ENCODE measurements at places on chromosomes 7 and 10.

DNA sequence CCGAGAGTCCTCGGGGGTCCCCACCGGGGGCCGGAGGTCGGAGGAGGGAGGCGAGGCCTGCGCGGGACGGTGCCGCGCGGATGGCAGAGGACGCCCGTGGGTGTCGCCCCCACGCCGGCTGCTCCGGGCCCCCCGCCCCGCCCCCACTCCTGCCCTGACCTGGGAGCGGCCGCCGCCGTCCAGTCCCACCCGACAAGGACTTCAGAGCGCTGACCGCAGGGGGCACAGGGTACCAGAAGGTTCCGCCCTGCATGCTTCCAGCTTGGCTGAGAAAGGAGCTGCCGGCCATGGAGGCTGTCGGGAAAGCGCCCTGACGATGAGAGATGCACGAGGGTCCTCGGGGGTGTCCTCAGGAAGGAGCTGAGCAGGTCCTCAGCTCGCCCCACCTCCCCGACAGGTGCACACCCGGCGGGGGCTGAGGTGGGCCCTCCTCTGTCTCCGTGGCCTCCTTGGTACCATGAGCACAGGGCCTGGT lies 57.0 kb upstream of the DNAJB6 start:
- DNase-seq, result no peak

- DNase-seq, result no peak
These were observed 23.0 kb downstream of the EDRF1 start for GRCh38 chr10:125742465-125742864.

GRCh38 chr10:111298031-111298430 lies 221.2 kb downstream of the ADRA2A start:
- no peak for DNase-seq

GRCh38 chr7:38585572-38586354 lies 45.4 kb downstream of the AMPH start:
- no peak for DNase-seq

DNA sequence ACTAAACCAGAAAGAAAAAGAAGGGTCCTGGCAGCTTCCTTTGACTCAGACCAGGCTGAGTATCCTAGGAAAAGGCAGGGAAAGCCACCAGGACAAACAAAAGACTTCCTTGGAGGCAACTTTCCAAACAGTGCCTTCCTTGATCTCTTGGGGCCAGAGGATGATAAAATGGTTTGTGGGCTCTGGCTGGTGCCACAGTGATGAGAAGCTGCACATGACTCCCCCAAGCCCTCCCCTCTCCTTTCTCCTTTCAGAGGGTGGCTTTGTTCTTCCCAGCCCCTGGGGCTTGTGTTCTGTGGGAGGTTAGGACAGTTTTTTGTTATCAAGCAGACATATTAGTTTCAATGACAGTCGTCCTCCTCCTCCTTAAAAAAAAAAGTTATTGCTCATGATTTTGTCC lies 183.2 kb downstream of the SEM1 start:
- DNase-seq, result no peak

GRCh38 chr10:15860692-15861201 lies 440 bp upstream of the MINDY3 start:
- DNase-seq, result no peak

DNA sequence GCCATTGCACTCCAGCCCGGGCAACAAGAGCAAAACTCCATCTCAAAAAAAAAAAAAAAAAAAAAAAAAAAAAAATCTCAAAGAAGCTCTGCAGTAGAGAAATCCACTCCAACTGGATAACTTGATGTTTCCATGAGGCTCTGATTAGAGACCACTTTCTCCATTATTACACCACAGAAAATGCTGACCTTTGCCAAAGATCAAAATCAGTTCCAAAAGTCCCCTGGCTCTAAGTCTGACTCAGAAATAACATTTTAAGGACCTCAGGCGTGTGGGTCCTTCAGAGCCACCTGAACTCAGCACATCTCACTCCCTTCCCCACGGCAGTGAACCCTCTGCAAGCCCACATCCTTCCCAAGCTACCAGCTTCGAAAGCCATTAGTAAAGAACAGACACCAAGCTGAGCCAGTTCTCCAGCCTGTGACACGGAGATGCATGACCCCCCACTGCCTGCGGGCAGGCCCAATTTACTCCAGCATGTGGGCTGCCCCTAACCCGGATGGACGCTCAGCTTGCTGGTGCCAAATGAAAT lies 13.8 kb upstream of the TMEM120A start:
- DNase-seq, result no peak

- DNase-seq, result no peak
These were observed 15.8 kb downstream of the ATP6V1F start for GRCh38 chr7:128878226-128879105.

DNA sequence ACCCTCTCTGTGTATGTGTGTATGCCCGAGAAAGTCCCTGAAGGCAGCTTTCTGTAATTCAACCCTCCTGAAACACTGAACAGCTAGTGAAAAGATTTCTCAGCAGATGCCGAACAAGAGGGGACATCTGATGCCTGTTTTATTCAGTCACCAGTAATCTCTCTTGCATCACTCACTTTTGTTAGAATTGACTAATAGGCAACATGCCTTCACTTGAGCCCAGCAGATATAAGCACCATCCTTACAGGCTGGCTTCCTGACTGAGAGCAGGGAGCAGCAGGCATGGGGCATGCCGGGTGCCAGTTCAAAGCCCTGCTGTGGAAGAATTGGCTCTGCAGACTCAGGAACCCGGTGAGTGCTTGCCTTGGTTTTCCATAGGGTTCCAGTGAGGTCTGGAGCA lies at the start of gene ABCA13:
Gene ABCA13, plus strand, starts transcription at position 257 of the 400 bp plus-strand sequence. Its CDS starts 26 bp downstream, at position 283.
- DNase-seq, result no peak

DNA sequence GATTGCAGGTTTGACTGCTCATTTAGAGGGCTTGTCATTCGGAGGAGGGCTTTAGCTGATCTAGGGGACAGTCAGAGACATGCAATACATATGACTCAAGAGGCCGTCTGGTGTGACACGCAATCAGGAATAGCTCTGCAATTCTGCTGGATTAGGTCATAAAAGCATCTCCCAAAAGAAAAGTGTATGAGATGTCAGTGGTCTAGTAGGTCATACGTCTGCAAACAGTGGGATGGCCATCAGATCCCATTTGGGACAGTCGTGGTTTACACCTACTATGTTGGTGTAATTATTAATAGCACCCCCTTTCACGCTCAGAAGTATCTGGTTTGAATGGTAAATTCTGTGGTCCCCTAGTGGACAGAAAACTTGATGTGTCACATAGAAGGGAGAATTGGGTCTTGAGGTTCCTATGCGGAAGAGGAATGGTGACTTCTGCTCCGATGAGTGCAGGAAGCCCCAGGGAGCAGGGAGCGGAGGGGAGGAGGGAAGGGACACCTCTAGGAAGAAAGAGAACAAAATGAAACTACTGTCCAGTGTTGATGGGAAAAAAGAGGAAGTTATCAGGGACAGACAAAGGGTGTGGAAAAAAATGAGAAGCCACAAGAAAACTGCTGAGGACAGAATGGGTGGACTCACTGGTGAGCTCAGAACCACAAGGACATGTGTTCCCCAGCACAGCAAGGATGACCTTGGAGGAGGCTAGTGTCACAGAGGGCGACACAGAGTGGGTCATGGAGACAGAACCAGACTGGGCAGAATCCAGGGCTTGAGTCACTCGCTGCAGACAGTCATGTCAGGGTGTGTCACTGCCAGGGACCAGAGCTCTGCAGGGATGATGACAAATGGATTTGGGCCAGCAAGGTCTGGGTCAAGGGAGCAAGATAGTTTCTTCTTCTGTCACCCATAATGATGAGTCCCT lies 59.9 kb downstream of the MAP3K8 start:
- no peak for DNase-seq

- no peak for DNase-seq
These were observed 795.6 kb downstream of the PHTF2 start for GRCh38 chr7:78594156-78594555.

- DNase-seq, result no peak
These were observed 291.4 kb downstream of the SFMBT2 start for GRCh38 chr10:7119325-7120015.

DNA sequence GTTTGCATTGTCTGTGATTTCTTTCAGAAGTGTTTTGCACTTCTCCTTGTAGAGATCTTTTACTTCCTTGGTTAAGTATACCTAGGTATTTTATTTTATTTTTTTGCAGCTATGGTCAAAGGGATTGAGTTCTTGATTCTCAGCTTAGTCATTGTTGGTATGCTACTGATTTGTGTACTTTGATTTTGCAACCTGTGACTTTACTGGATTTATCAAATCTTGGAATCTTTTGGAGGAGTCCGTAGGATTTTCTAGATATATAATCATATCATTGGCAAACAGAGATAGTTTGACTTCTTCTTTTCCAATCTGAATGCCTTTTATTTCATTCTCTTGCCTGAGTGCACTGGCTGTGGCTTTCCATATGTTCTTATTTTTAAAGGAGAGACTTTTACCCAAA lies 41.9 kb downstream of the CCSER2 start:
- DNase-seq, result no peak

Data from right renal cortex interstitium (tissue), 3 donors.